ENCODE measurements at places on chromosomes 7 and 10. TPM values are rescaled to one million over a fixed set of nuclear protein-coding genes. Genes with fewer than 3 reads are reported as not detected.

IGFBP3 gene
- 4.1 TPM for total RNA-seq

CALHM3 gene
- not detected for total RNA-seq

VWDE gene
- 3.2 TPM for total RNA-seq

CYP26C1 gene
- total RNA-seq = 0.07 TPM

MLXIPL gene
- not detected for total RNA-seq

PYROXD2 gene
- 6.2 TPM for total RNA-seq

SEMA3E gene
- not detected for total RNA-seq

Measured in activated CD4-positive, alpha-beta T cell treated with anti-CD3 and anti-CD28 coated beads, Interleukin-2, amount 10 ng/mL, durations not matched to agents 7 days and 5 days (primary cell).